ENCODE measurements at places on chromosomes 5 and 9.

GRCh38 chr5:17157916-17158529, 59.4 kb upstream of the BASP1 start:
- no peak for DNase-seq

GRCh38 chr5:160657068-160657507, 194.9 kb downstream of the ATP10B start:
- DNase-seq: peak; percentile 78

GRCh38 chr5:80134876-80135275, 99.7 kb downstream of the THBS4 start:
- DNase-seq: no peak

DNA sequence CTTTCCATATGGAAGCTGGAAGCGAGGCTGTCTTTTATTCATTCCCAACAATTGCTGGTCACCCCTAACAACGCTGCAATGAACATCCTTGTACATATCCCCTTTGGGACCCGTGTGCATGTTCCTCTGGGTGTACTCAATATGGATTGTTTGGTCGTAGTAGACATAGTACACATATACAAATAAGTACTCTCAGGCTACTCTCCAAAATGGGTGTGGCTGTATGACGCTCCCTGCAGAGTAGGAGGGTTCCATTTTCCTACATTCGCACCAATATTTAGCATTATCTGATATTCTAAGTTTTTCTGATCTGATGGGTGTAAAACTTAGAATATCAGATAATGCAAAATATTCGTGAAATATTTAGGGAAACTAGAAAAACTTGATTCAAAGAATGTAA, 23.2 kb upstream of the NAA35 start:
- DNase-seq: no peak

GRCh38 chr5:80346055-80346454, 26.3 kb downstream of the SPZ1 start:
- DNase-seq: peak; percentile 14

GRCh38 chr9:13186091-13186490, 93.4 kb downstream of the MPDZ start:
- no peak for DNase-seq

- no peak for DNase-seq
Observed at GRCh38 chr9:34636791-34637355, 714 bp downstream of the SIGMAR1 start.

DNA sequence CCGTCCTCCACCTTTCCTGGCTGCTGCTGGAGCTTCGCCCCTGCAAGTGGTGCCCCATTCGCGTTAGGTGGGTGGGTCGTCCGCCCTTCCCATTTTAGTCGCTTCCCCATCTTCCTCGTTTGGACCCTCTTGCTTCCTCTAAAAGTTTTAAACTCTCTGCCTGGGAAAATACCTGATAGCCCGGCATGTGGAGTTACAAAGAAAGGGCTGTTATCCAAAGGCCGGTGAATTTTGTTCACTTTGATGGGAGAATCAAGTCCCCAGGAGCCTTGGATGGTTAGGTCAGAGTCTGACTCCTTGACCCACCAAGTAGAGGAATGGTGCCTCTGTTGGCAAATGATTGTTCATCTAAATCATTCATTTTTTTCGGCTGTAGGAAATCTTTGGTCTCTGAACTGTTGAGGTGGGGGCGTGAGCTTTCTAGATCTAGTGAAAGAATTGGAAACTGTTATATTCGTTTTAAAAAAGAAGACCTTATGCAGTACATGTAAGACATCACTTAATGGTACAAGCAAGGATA, 29.5 kb upstream of the APC start:
- no peak for DNase-seq

- no peak for DNase-seq
Observed at GRCh38 chr5:155103146-155103545, 89.6 kb downstream of the KIF4B start.

DNA sequence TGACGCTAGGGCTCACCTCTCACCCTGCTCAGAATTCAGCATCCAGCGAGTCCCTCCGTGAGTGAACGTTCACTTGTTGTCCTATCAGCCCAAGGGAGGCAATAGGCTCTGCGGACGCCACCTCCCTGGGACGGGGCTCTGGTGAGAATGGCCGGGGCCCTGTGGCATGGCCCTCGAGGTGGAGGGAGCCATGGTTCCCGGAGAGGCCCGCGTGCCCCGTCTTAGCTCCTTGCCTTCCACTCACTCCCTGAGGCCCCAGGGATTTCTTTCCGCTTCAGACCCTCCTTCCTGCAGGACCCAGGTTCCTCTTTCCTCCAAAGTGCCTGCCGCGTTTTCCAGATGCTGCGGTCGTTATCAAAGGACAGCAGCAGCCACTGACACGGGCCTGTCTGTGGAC, 21.5 kb downstream of the EXOC3 start:
- DNase-seq: no peak

DNA sequence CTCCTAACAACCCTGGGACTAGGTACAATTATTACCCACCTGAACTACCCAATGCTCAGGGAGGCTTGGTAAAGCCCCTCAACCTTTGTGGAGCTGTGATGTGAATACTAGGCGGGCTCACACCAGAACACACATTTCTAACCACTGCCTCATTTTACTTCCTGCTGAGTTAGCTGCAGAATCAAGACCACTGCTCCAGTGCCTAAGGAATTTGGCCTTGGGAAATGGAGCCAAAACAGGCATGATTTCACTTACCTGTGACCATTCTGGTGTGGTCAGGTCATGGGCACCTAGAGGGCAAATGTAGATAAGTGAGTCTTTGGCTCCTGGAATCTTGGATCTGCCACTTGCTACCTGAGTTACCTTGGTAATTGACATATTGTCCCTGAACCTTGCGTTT, 5.2 kb downstream of the WWC1 start:
- DNase-seq: no peak

- DNase-seq: no peak
Observed at GRCh38 chr9:106864373-106865143, 1.6 kb downstream of the ZNF462 start.

DNA sequence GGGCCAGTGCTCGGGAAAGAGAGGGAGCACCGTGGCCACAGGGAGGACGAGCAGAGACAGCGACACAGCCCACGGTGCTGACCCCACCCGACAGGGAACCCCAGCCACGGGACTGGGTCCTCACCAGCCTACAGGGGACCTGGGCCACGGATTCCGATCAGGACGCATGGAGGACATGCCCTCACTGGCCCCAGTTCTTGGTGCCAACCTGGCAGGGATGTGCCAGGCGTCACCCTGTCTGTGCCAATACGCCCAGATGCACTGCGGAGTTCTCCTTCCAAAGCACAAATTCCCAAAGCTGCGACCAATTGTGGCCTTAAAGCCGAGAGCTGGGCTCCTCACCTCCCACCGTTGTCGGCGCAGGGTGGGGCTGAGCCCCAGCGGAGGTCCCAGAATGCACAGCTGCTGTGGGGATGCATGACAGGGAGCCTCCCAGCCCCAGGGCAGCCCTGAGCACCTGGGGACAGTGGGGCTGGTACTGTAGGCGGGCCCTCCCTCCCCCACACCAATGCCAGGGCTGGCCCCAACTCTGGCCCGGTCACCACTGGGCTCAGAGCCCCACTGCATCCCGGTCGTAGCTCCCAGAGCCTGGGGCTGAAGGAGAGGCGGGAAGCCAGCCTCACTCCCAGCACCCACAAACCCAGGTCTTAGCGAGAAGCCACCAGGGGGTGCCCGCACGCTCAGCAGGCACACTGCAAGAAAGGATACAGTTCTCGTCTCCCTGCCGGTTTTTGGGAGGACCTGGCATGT, 44.2 kb downstream of the NKD2 start:
- DNase-seq: no peak

DNA sequence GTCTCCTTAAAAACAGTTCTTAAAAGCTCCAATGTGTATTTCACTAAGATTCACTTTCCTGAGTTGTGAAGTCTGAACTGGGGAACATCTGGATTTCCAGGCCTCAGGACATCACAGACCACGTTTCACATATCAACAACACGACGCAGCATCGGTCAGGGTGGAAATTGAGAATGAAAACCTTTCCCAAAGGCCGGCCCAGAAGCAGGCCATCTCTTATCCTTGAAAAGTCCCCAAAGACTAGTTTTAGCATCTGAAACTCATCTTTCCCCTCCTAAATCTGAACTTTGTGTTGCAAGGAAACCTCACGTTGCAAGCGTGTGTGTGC, 96.4 kb upstream of the COL5A1 start:
- DNase-seq: no peak

GRCh38 chr9:91783411-91783810, 166.6 kb downstream of the ROR2 start:
- no peak for DNase-seq

GRCh38 chr5:131264451-131265099, 722 bp downstream of the CDC42SE2 start:
- DNase-seq: no peak

GRCh38 chr9:131402738-131403492, 9.0 kb downstream of the PRRC2B start:
- no peak for DNase-seq

DNA sequence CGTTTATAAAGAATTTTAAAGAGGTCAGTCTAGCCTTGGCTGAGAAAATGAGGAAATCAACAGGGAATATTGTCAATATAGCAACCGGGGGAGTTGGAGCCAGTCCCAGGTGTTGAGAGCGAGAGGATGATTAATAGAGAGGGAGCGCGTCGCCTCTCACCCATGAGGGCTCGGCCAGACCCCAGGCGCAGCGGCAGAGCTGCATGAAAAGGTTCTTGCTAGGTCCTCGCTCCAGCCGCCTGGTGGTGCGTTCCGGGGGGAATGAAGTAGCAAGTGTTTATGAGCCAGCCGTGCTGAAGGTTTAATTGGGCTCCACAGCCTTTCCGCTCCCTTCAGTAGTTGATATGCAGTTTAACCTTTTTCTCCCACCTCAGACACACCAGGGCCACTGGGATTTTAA, 167.3 kb upstream of the IRX1 start:
- DNase-seq: no peak

GRCh38 chr5:169450464-169450863, 133.1 kb upstream of the SPDL1 start:
- no peak for DNase-seq

DNA sequence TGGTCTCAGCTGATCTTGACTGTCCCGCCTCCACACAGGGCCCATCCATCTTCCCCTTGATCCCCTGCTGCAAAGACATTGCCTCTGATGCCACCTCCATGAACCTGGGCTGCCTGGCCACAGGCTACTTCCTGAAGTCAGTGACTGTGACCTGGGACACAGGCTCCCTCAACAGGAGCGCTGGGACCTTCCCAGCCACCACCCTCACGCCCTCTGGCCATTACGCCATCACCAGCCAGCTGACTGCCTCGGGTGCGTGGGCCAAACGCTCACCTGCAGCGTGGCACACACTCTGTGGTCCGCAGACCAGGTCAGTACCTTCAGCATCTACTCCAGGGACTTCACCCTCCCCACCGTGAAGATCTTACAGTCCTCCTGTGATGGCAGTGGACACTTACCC, 71.9 kb downstream of the INSL6 start:
- DNase-seq: no peak

DNA sequence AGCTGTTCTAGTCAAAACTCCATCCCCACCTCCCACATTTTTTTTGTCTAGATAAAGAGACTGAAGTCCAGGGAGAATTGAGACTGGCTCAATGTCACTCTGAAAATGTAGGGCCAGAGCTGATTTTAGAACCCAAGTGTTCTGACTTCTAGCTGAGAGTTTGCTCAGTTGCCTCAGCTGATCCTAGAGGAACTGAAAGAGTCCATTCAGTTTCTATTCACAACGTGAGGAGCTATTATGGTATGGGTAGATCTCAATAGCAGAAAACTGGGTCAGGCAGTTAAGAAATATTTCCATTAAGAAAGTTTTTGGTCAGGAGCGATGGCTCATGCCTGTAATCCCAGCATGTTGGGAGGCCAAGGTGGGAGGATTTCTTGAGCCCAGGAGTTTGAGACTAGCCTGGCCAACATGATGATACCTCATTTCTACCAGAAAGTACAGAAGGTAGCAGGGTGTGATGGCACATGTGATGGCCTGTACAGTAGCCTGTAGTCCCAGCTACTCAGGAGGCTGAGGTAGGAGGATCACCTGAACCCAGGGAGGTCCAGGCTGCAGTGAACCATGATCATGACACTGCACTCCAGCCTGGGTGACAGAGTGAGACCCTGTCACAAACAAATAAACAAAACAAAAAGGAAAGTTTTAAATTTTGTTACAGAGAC, 61.7 kb downstream of the GLRA1 start:
- no peak for DNase-seq

- DNase-seq: peak; percentile 46
Observed at GRCh38 chr9:20623021-20623747, 885 bp upstream of the MLLT3 start.

- no peak for DNase-seq
Observed at GRCh38 chr5:151581812-151582583, 9.1 kb downstream of the FAT2 start.

- no peak for DNase-seq
Observed at GRCh38 chr9:108225149-108225800, 630.5 kb downstream of the ACTL7B start.

GRCh38 chr5:34533582-34534522, 122.3 kb upstream of the RAI14 start:
- no peak for DNase-seq

- no peak for DNase-seq
Observed at GRCh38 chr5:180284149-180284548, 7.7 kb downstream of the MAPK9 start.

DNA sequence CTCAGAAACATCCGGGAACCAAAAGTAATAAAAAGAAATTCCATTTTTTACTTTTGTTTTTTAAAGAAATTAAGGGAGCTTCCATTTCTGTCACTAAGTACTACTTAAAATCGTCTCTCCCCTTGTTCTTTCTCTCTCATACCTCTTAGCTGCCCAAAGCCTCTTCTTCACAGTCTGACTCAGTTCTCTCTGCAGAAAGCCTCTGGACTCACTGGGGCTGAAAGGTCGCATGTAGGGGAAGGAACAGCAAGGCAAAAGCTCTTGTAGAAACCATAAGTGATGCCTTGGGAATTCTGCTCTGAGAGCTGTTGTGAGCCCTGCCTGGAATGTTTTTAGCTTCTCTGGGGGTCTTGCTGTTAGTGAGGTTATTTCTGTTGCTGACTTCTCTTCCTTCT, 100.8 kb upstream of the RANBP3L start:
- DNase-seq: no peak

DNA sequence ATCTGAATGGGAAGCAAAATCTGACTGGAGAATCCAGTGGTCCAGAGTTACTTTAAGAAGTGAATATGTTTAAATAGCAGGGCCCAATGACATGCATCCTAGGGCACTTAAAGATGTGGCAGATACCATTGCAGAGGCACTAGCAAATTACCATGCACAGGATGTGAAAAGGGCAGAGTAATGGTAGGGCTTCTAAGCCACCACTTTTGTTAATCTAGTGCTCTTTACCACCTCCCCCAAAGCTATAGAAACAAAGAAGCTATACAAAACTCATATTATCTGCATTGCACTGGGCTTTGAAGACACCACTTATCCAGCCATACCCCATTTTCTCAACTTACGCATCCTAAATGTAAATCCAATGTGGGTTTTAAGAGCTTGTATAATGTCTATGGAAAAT, 81.2 kb downstream of the ZCCHC7 start:
- no peak for DNase-seq

- DNase-seq: no peak
Observed at GRCh38 chr5:167012123-167013034, 1279.1 kb upstream of the WWC1 start.

GRCh38 chr9:108412755-108413154, 443.0 kb downstream of the ACTL7B start:
- no peak for DNase-seq

Measured in T-helper 1 cell (primary cell).